ENCODE measurements at places on chromosomes 5 and 9.

GRCh38 chr9:110815361-110815760 is 146.8 kb downstream of the MUSK start:
- no peak for DNase-seq

DNA sequence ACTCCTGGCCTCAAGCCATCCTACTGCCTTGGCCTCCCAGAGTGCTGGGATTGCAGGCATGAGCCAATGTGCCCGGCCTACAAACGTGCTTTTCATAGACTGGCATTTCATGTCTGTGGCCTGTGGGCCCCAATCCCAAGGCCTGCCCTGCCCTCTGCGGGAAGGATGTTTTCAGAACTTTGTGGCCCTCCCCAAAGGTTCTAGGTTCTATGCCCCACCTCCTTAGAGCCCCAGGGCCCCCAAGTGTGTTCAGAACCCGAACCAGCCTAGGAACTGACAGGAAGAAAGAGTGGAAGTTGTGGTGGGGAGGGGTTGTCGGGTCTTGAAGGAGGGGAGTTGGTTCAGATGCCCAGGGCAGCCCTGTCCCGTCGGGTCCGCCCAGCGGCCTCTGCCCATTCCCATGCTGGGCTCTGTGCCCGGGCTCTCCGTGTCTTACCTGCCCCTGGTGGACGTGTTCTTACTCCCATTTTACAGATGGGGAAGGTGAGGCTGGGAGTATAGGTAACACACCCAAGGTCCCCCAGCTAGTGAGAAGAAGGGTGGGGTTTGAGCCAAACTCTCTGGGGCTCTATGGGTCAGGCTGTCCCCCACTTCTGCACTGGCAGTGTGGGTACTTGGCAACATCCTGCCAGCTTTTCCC is 175.8 kb upstream of the IER5L start:
- DNase-seq: no peak

- DNase-seq: no peak
Measured at GRCh38 chr9:100211476-100211875, 112.4 kb downstream of the INVS start.

DNA sequence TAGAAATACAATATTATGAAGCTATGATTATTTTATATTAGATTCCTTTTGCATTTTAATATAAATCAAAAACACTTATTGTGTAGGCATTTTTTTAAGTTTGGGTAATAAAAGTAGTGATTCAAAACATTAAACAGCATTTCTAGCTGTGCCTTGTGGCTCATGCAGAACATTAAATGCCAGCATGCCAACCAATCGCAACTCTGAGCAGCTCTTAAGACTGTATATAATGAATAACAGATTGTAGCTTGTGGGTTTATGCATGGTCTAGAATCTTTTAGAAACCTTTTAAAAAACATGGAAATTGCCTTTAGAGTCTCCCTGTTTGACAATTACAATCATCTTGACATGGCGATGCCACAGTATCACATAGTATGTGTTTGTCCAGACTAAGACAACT is 903.8 kb downstream of the EFNA5 start:
- no peak for DNase-seq

GRCh38 chr5:54902791-54903473 is 82.5 kb downstream of the ESM1 start:
- DNase-seq: no peak

- no peak for DNase-seq
Measured at GRCh38 chr5:44267909-44268308, 121.3 kb downstream of the FGF10 start.

- no peak for DNase-seq
Measured at GRCh38 chr9:33884856-33885701, 68.1 kb downstream of the UBE2R2 start.

GRCh38 chr9:6973762-6974161 is 216.0 kb downstream of the KDM4C start:
- no peak for DNase-seq

GRCh38 chr9:25449503-25449902 is 228.7 kb downstream of the TUSC1 start:
- no peak for DNase-seq

DNA sequence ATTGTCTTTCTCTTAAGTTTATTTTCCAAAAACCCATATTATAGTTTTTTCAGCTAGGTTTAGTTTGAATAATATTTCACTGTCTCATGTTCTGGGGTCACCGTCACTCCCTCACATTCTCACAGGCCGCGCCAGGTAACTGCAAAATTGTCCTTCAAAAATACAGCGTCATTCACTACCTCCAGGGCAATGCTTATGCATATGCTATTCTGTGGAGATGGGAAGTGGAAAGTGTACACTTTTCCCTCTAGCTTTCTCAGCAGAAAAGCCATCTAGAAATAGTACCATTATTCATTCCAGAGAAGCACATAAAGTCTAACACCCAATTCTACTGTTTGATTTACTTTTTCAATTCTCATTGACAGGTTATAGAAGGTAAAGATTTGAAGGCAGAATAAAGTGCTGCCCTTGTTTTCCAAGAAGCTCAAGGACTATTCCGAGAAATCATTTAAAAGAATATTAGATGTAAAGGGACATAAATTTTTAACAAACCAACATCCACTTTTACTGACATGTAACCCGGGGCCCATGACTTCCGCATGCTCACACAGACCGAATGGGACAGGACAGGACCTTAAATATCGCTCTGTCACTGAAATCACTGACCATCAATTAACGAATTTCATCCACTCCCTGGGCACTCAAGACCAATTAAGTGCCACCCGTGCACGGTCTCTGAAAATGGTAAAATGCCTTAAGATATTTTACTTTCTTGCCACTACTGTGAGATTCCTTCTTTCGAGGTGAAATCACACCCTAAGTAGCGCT is 720 bp downstream of the NUDT12 start:
- DNase-seq: no peak

GRCh38 chr5:52073993-52074689 is 690.9 kb downstream of the ISL1 start:
- no peak for DNase-seq

- no peak for DNase-seq
Measured at GRCh38 chr5:127441799-127442484, 75.5 kb upstream of the PRRC1 start.

DNA sequence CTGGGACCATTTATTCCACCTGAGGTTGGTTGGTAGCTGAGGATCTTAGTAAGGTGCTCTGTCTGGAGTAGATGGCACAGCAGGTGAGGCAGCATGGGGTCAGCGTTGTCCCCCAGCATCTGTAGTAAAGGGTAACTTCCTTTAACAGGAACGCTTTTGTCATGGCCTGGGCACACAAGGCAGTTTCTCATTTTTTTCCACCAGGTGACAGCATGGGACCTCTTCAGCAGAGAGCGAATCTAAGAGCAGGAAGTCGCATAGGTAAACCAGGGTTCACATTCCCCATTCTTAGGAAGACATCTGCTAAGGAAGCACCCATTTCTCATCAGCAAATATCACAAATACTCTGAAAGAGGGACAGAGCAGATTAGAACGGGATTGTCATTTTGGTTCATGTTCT is 56.5 kb downstream of the GPR107 start:
- no peak for DNase-seq

- no peak for DNase-seq
Measured at GRCh38 chr5:11928909-11929308, 24.7 kb upstream of the CTNND2 start.
